Stomach (tissue), 19 donors: ENCODE measurements at places on chromosomes 6 and 20. TPM values are rescaled to one million over a fixed set of nuclear protein-coding genes. Genes with fewer than 3 reads are reported as not detected.

C6orf118 gene
- total RNA-seq, result not detected

IL17F gene
- total RNA-seq, result not detected

C4B gene
- 32.7 TPM for total RNA-seq

XKR7 gene
- total RNA-seq, result 0.37 TPM

PMEPA1 gene
- total RNA-seq, result 17.2 TPM

GSTA3 gene
- total RNA-seq, result not detected

KCNK16 gene
- not detected for total RNA-seq

CST2 gene
- total RNA-seq, result not detected

GRCh38 chr6:88825856-88826255 lies 137.6 kb downstream of the RNGTT start:
- no peaks in the 10 kb centered on the region for H3K27me3 ChIP-seq
- no peak overlapping the region for H3K27ac ChIP-seq
- no peaks in the 10 kb centered on the region for H3K36me3 ChIP-seq
- H3K4me1 ChIP-seq, result no peaks in the 10 kb centered on the region
- DNase-seq, result no peak
- H3K4me3 ChIP-seq, result no peak overlapping the region

DNA sequence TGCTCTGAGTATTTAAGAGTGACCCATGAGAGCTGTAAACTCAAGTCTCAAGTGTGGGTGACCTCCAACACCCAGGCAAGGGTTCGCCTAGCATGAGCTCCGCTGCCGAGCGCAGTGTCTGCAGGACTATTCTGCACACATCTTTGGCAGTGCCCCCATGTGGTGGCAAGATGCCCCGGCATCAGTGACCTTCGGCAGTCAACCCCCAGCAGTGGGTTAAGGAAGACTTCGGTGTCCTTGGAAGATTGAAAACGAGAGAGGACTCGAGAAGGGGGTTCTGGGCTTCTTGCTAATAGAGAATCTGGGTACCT lies 43.1 kb downstream of the RBM38 start:
- peaks cover 27% of the 10 kb centered on the region for H3K4me1 ChIP-seq
- H3K27ac ChIP-seq, result no peak overlapping the region
- no peaks in the 10 kb centered on the region for H3K27me3 ChIP-seq
- no peaks in the 10 kb centered on the region for H3K36me3 ChIP-seq
- DNase-seq, result no peak

DNA sequence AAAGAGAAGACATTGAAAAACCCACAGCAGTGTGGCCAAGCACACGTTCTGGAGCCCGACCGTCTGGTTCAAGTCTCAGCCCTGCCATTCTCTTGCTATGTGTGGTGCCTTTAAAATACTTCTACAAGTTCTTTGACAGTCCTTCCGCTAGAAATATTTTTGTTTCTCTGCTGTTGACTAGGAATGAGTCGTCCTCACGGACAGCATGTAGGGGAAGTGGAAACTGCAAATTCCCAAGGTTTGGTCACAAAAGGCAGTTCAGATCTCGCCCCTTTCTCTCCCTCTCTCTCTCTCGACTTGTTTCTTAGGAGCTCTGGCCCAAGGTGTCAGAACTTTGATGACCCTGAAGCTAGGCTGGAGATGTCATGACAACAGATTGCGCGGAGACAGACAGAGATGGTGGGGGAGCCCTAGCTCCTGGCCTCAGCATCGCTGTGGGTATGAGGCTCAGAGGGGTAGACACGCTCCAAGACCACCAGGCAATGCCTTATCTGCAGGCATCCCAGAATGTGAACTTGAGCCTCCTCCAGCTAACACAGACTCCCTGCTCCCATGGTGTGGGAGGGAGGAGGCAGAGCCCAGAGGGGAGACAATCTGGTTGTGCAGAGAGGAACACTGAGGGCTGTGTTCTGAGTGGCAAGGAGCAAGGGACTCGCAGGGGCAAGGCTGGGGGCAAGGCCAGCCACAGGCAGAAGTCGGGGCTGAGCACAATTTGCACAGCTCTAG lies 368.9 kb upstream of the SULF2 start:
- no peaks in the 10 kb centered on the region for H3K27me3 ChIP-seq
- H3K4me1 ChIP-seq, result no peaks in the 10 kb centered on the region
- H3K27ac ChIP-seq, result no peak overlapping the region

- DNase-seq, result no peak
- no peak overlapping the region for H3K4me3 ChIP-seq
- H3K36me3 ChIP-seq, result no peaks in the 10 kb centered on the region
- no peaks in the 10 kb centered on the region for H3K4me1 ChIP-seq
- no peak overlapping the region for H3K27ac ChIP-seq
Observed at GRCh38 chr20:63401384-63402110, 40.4 kb upstream of the CHRNA4 start.

DNA sequence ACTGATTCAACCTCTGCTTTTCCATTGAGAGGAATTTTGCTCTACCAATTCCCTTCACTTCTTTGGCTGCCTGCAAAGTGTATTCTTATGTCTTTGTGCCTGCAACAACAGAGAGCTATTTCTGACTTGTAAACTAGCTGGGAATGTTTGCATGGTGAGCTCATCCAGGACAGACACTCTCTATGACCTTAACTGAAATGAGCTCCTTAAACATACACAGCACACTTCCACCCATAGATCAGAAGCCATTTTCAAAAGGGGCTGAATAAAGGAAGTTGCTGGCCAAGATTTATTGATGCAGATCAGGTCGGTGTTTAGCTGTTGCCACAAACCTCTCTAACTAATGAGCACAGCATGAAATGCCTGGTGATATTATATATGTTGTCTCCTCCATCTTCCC lies 377.7 kb downstream of the BTBD9 start:
- peaks cover 8% of the 10 kb centered on the region for H3K4me1 ChIP-seq
- peaks cover 14% of the 10 kb centered on the region for H3K36me3 ChIP-seq
- no peak overlapping the region for H3K27ac ChIP-seq

- peaks cover 19% of the 10 kb centered on the region for H3K36me3 ChIP-seq
- H3K27ac ChIP-seq, result no peak overlapping the region
- DNase-seq, result no peak
- no peak overlapping the region for H3K4me3 ChIP-seq
Observed at GRCh38 chr20:32319100-32319499, 39.0 kb upstream of the ASXL1 start.

- H3K27me3 ChIP-seq, result no peaks in the 10 kb centered on the region
- H3K27ac ChIP-seq, result no peak overlapping the region
- no peak overlapping the region for H3K4me3 ChIP-seq
- no peaks in the 10 kb centered on the region for H3K36me3 ChIP-seq
- no peak for DNase-seq
Observed at GRCh38 chr6:107361753-107362604, 97.4 kb downstream of the PDSS2 start.

DNA sequence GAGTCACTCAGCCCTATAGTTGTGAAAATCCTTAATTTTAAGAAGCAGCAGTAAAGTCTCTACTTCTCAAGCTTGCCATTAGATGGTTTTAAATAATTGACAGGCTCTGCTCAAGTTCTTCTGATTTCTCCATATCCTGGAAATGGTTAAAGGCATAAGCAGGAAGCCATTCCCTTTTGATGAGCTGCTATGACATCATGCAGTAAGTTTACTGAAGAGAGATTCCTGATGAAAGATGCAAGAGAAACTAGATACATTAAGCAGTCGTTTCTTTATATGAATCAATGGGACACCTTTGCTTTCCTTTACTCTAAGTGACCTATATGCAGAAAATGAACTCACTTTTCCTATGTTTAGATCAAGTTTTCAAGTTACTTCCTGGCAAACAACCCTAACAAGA lies 9.8 kb downstream of the POPDC3 start:
- no peak for DNase-seq
- no peaks in the 10 kb centered on the region for H3K4me1 ChIP-seq
- H3K27ac ChIP-seq, result no peak overlapping the region
- no peaks in the 10 kb centered on the region for H3K27me3 ChIP-seq
- no peak overlapping the region for H3K4me3 ChIP-seq

- no peak overlapping the region for H3K4me3 ChIP-seq
- H3K27ac ChIP-seq, result no peak overlapping the region
- no peaks in the 10 kb centered on the region for H3K36me3 ChIP-seq
- H3K4me1 ChIP-seq, result no peaks in the 10 kb centered on the region
Observed at GRCh38 chr6:163113358-163113962, 301.1 kb upstream of the QKI start.

GRCh38 chr20:46230801-46231282 lies 77.5 kb downstream of the CDH22 start:
- DNase-seq, result peak; percentile 76
- no peaks in the 10 kb centered on the region for H3K4me1 ChIP-seq
- H3K27ac ChIP-seq, result no peak overlapping the region
- H3K36me3 ChIP-seq, result no peaks in the 10 kb centered on the region

DNA sequence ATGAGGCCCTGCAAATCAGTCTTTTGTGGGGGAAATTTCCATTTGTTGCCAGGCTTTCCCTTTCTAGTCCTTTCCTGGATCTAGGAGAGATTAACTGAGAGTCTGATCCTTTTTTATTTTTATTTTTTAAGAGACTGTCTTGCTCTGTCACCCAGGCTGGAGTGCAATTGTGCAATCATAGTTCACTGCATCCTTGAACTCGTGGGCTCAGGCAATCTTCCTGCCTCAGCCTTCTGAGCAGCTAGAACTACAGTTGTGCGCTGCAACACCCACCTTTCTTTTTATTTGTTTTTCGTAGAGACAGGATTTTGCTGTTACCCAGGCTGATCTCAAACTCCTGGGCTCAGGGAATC lies 22.9 kb downstream of the OR2B2 start:
- H3K4me3 ChIP-seq, result no peak overlapping the region
- H3K27me3 ChIP-seq, result no peaks in the 10 kb centered on the region
- no peaks in the 10 kb centered on the region for H3K36me3 ChIP-seq
- DNase-seq, result no peak

DNA sequence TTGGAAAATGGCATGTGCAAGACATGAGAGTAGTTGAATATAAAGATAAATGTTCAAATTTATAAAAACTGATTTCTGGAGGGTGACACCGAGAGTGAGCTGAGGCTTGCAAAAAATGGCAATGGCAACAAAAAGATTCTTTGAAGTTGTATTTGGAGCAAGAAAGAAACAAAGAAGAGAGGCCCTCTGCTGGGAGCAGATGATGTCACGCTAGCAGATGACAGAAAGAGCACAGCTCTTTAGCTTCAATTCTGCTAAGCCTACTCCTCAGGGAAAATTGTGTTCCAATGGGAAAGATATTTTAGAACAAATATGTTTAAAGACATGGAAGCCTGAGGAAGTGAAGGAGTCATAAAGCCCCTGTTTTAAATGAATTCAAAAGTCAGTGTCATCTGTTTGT lies 125.3 kb upstream of the NOX3 start:
- H3K36me3 ChIP-seq, result no peaks in the 10 kb centered on the region
- H3K4me1 ChIP-seq, result peaks cover 7% of the 10 kb centered on the region
- no peak for DNase-seq
- H3K4me3 ChIP-seq, result no peak overlapping the region
- no peak overlapping the region for H3K27ac ChIP-seq

DNA sequence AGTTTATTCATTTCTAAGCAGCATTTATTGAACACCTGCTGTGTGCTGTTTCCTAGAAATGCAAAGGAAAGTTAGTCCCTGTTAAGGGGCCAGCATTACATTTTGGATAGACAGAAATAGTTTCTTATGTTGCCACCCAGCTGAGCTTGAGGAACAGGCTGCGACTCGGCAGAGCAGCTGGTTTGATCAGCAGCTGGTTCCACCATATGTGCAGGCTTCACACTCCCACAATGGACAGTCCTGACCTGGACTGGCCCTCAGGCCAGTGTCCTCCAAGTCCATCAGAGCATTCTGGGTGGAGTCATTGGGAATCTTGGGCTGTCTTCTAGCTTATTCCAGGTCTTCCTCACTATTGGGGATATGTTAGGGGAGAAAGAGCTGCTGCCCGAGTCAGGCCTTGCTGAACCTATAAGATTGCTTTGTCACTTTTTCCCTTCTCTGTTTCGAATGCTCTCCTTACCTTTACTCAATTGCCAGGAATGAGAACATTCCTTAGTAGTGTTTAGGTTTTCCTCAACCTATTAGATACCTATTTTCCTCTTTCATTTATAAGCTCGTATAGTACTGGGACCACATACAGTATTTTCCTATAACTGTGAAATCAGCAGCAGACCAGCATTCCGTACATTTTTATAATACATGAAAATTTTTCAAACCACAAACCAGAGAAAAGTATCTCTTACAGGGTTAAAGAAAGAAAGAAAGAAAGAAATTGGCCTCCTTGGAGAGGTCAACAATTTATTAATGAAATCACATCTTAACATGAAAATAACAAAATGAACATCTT lies 203.0 kb downstream of the FARS2 start:
- H3K4me3 ChIP-seq, result no peak overlapping the region
- H3K27me3 ChIP-seq, result no peaks in the 10 kb centered on the region
- peaks cover 4% of the 10 kb centered on the region for H3K36me3 ChIP-seq
- no peak overlapping the region for H3K27ac ChIP-seq
- DNase-seq, result no peak
- no peaks in the 10 kb centered on the region for H3K4me1 ChIP-seq

GRCh38 chr20:8145246-8146168 lies 13.4 kb downstream of the PLCB1 start:
- H3K4me1 ChIP-seq, result peaks cover 14% of the 10 kb centered on the region
- no peak for DNase-seq
- no peaks in the 10 kb centered on the region for H3K27me3 ChIP-seq
- H3K27ac ChIP-seq, result no peak overlapping the region
- no peak overlapping the region for H3K4me3 ChIP-seq
